NCI-H774 (cell line): ENCODE measurements at places on chromosomes 11 and 22.
A peak's percentile ranks its signal among the peaks of the same experiment; 100 is the strongest.

DNA sequence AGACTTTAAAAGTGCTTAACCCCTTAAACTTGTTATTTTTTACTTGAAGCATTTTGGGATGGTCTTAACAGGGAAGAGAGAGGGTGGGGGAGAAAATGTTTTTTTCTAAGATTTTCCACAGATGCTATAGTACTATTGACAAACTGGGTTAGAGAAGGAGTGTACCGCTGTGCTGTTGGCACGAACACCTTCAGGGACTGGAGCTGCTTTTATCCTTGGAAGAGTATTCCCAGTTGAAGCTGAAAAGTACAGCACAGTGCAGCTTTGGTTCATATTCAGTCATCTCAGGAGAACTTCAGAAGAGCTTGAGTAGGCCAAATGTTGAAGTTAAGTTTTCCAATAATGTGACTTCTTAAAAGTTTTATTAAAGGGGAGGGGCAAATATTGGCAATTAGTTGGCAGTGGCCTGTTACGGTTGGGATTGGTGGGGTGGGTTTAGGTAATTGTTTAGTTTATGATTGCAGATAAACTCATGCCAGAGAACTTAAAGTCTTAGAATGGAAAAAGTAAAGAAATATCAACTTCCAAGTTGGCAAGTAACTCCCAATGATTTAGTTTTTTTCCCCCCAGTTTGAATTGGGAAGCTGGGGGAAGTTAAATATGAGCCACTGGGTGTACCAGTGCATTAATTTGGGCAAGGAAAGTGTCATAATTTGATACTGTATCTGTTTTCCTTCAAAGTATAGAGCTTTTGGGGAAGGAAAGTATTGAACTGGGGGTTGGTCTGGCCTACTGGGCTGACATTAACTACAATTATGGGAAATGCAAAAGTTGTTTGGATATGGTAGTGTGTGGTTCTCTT lies 2.8 kb downstream of the MALAT1 start:
- peak; percentile 24 for DNase-seq

DNA sequence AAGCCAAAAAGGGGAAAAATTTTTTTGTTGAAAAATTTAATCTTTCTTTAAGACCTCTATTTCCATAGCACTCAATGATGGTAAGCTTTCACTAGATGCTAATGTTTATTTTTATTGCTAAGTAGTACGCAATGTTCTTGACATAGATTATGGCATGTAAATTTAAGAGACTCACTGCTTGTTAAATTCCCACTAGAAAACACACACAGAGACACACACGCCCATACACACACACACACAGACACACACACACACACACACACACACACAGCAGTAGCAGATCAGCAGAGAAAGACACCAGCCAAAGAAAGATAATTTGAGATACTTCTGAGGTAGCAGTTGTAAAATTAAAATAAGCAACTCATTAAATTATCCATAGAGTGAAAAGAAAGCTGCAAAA lies 16.0 kb upstream of the BDNF start:
- no peak for DNase-seq

GRCh38 chr11:70523384-70524095 lies 125.2 kb downstream of the CTTN start:
- DNase-seq, result no peak

- DNase-seq, result no peak
Measured at GRCh38 chr11:133520707-133521106, 11.6 kb downstream of the OPCML start.

- no peak for DNase-seq
Measured at GRCh38 chr11:133198438-133198837, 333.9 kb downstream of the OPCML start.

DNA sequence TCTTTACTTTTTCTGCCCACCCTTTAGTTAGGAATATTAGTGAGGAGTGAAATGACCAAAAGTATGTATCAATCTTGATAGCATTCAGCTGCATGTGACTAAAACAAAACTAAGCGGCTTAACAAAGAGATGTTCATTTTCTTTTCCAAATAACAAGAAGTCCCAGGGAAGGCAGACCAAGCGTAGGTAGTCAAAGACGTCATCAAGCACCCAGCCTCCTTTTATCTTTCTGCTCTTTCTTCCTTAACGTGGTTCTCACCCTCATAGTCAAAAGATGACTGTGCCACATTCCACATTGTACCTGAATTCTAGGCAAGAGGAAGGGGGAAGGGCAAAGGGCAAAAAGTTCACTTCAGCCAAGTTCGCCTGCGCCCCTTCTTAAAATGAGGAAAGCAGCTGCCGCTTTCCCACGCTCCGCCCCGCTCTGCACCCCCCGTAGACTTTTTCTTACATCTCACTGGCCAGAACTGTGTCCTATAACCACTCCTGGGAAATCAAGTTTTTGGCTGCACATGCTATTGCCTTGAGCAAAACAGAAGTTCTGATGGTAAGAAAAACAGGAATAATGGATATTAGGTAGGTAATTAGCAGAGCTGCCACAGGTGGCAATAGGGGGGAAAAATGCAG lies 14.6 kb upstream of the PGM2L1 start:
- DNase-seq, result no peak

GRCh38 chr11:72569966-72570892 lies 104.0 kb downstream of the PDE2A start:
- no peak for DNase-seq

GRCh38 chr11:35357923-35358322 lies 61.4 kb downstream of the SLC1A2 start:
- no peak for DNase-seq

DNA sequence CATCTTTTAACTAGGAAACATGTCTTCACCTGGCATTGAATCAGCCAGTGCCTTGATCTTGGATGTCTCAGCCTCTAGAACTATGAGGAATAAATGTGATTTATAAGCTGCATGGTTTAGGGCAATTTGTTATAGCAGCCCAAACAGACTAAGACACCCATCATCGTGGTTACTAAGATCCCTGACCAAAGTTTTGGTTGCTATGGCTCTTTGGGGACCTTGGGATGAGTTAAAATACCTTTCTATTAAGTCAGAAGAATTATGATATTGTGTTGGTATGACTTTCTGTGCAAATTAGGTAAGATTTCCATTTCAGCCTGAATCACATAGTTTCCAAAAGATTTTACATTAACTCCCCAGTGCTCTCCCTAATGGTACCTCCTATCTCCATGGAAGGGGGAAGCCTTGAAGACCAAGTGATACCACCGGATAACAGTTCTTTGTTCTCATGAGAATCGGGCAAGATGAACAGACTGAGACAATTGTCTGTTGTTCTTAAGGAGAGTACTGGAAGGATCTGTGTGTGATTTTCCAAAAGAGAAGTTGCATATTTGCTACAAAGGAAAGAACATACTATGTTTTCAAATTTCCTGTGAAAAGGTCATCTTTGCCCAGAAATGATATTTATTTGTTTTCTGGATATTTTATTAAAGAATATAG lies 60.4 kb upstream of the UBASH3B start:
- DNase-seq, result no peak

DNA sequence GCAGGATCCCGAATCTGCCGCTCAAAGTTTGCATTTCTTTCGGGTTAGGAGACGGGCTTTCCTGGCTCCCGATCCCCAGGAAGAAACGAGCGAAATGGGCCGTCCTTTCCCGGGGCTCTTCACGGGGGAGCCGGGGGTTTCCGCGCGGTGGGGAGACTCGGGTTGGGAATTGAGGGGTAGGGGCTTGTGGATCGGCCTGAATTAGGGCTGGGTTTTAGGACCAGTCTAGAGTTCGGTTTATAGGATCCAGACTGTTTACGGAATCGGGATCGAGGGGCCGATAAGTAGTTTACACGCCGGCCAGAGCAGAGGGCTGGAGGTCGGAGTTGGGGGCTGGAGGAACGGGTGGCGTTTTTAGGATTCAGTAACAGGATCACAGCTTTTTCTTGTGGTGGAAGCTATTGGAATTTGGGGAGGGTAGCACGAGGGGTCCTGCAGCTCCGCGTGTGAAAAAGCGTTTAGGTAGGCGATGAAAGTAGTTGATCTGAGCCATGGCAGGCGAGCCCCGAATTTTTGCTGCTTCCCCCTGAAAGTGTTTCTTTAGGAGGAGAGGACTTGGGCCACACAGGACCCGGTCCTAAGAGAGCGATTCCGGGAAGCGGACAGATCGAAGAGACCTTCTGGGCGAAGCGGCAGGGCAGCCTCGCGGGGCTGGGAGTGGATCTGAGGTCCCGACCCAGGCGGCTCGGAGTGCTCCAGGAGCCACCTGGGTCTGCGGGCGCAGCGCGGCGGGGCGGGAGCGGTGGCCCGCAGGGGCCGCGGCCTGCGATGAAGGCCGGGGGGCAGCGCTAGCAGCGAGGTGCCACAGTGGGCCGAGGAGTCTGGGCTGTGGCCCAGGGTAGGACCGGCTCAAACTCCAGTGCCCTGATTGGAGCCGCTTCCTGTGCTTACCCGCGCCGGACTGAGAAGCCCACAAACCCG lies 1.6 kb downstream of the PKNOX2 start:
- no peak for DNase-seq

DNA sequence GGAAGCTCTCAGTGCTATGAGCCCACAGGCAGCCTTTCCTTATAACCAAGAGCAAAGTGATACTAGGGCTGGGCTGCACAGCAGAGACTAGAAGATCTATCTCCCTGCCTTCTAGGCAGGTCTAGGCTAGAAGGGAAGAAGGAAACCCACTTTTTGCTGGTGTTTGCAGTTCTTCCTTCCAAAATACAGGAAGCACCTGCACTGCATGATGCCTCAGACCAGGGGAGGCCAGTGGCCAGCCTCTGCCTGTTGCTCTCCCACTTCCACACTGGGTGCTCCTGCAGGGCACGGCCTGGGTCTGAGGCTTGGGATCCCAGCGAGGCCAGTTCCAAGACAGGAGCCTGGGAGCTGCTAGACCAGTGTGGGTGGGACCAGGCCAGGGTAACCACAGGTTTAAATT lies 6.0 kb upstream of the UCP3 start:
- no peak for DNase-seq

DNA sequence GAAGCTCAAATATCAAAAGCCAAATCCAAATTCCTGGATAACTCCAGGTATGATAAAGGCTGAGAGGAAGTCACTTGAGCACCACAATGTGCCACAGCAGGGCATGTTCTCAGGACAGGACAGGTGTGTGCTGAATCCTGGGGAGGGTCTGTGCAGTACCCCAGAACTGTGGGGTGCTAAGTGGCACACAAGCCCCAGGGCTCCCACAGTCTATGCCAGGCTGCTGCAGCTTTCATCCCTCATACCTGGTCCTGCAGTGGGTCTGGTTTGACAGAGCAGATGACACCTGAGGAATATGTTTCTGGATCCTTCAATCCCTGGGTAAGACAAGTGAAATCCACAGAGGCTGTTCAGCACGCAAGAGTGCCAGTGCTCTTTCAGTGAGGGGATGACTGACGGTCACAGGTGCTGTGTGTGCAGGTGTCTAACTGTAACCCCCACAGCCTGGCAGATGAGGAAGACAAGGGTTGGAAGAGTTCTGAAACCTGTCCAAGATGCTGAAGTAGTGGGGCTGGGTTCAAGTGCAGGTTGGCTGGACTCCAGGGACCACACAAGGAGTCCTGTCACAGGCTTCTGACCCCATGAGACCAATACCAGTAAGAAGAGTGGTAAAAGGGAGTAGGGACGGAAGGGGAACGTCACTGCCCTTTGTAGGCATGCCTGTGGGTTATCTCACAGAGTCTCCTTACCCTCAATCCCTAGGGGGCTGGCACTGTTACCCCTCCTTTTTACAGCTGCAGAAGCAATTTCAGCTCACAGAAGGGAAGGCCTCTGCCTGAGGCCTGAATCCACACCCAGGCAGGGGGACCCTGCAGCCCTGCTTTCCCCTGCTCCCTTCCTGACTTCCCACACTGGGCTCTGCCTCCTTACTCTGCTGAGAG lies 14.1 kb downstream of the SERPIND1 start:
- no peak for DNase-seq

- DNase-seq, result no peak
Measured at GRCh38 chr11:62507125-62507422, 39.5 kb downstream of the AHNAK start.

- no peak for DNase-seq
Measured at GRCh38 chr11:120666121-120666639, 154.6 kb downstream of the GRIK4 start.

- no peak for DNase-seq
Measured at GRCh38 chr22:25564979-25565677, 653 bp downstream of the GRK3 start.

GRCh38 chr11:68039526-68040086 lies 781 bp downstream of the TCIRG1 start:
- no peak for DNase-seq

GRCh38 chr11:127675581-127675980 lies 675.0 kb upstream of the KIRREL3 start:
- no peak for DNase-seq

DNA sequence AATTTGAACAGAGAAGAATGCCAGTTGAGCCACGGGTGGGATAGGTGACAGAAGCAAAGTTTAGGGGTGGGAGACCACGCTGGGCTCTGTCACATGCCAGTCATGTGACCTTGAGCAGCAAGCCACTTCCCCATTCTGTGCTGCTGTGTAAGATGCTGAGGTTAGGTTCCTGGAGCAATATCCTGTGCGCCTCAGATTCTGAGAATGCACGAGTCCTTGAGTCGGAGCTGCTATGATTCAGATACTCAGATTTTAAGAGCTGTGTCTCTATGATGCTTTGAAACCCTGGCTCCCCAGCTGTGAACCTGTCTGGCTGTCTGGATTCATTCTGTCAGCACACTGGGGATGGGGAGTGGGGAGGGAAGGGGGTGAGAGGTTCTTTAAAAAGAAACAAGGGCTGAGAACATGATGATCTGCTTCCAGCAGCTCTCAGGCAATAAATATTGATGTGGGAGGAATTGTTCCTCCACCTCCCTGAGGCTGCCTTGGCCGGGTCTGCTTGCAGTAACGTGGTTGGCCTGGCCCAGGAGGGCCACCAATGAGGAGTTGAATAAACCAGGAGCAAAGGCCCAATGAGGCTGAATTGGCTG lies 24.0 kb downstream of the SLCO2B1 start:
- DNase-seq, result no peak

GRCh38 chr11:8794677-8795103 lies 112.1 kb downstream of the RPL27A start:
- DNase-seq, result no peak

DNA sequence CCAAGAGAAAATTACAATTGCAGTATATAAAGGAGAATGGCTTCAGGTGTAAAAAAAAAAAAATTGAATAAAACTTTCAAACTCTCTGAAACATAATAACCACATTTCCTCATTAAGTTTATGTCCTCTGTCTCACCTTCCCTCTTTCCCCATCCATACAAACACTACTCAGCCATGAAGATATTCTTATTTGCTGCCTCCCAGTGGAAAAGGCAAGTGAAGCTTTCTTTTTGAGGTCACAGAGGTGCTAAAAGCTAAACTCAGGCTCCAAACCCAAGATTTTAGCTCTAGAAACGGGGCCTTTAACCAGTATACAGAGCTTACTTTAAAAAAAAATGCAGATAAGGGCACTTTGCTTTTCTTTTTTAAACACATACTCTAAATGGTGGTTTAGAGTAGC lies 1568.5 kb downstream of the FAM181B start:
- DNase-seq, result no peak

DNA sequence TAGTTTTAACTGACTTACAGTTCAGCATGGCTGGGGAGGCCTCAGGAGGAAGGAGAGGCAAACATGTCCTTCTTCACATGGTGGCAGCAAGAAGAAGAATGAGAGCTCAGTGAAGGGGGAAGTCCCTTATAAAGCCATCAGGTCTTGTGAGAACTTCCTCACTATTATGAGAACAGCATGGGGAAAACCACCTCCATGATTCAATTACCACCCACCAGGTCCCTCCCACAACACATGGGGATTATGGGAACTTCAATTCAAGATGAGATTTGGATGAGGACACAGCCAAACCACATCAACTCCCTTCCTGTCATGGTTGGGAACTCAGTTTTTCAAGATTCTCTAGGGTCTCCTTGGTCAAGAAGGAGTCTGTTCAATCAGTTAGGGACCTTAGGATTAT lies 432.9 kb upstream of the CNTN5 start:
- no peak for DNase-seq
